GM12878 (cell line): ENCODE measurements at places on chromosomes 2 and 18. TPM values are rescaled to one million over a fixed set of nuclear protein-coding genes. Genes with fewer than 3 reads are reported as not detected.

Gene IMPACT
- 0.42 and 0.53 TPM in 2 replicates for polyA plus RNA-seq

Gene ABCG8
- not detected in 2 replicates for polyA plus RNA-seq

DNA sequence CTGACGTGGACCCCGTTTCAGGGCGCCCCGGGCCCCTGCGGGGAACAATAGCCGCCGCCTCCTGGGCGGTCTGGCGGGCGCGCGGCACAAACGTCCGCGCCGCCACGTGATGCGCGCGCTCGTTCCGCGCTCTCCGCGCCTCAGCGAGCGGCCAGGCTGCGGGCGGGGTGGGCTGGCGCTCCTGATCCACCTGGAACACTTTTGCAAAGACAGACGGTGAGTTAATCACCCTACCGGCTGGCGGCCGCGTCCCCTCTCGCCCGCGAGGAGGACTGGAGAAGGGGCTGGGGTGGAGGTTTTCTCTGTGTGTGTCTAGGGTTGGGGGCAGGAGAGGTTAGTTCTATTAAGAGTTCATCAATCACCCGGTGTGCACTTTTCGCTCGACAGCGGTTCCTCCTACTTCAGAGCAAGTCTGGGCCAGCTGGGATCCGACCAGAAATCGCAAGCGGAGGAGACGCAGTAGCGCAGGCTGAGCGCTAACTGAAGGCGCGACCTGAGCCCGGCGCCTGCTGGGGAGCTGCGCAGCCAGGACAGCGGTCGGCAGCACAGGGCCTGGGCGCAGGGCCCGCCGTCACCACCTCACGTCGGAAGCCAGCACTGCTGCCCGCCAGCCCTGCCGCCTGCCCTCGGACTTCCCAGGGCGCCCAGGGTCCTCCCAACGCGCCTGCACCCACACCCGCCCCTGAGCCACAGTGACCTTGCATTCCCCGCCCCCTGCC lies 10.3 kb upstream of the HOXD1 start:
- no peak for DNase-seq

DNA sequence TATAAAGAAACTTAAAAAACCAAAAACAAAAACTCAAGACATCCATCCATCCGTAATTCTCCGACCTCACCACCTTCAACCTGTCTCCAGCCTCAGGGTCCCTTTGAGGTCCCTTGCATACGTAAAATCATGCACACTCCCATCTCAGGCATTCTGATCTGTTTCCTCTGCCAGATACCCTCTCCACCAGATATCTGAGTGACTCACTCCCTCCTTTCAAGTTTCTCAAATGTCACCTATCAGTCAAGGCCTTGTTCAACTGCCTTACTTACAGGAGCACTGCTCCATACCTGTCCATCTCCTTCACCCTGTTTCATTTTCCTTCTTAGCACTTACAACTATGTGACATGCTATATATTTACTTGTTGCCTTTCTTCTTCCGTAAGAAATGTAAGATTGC lies 369.3 kb downstream of the NBAS start:
- no peak for DNase-seq

GRCh38 chr18:75132098-75132870 lies 76.7 kb downstream of the PTGR3 start:
- DNase-seq = no peak

DNA sequence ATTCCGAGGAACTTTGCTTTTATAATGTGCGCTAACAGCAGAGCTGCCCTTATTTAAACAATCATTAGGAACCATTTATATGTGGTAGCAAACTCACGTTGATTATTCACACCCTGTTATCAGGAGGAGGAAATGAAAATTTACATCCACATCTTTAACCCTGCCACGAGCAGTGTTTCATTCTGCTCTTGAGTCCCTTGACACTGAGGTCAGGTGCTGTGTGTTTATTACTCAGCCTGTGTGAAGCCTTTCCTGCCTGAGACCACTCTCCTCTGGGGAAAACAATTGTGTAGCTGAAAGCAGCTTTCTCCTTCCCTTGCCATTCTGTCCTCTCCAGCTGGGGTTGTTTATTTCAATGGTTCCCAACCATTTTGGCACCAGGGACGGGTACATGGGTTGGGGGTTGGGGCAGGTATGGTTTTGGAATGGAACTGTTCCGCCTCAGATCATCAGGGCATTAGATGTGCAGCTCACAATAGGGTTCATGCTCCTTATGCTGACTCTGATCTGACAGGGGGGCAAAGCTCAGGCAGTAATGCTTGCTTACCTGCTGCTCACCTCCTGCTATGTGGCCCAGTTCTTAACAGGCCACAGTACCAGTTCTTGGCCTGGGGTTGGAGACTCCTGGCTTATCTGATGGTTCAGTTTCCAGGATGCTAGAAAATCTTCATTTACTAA lies 651.1 kb downstream of the TDRD15 start:
- DNase-seq = no peak

GRCh38 chr2:217958884-217959225 lies 43.9 kb downstream of the TNS1 start:
- DNase-seq = no peak

DNA sequence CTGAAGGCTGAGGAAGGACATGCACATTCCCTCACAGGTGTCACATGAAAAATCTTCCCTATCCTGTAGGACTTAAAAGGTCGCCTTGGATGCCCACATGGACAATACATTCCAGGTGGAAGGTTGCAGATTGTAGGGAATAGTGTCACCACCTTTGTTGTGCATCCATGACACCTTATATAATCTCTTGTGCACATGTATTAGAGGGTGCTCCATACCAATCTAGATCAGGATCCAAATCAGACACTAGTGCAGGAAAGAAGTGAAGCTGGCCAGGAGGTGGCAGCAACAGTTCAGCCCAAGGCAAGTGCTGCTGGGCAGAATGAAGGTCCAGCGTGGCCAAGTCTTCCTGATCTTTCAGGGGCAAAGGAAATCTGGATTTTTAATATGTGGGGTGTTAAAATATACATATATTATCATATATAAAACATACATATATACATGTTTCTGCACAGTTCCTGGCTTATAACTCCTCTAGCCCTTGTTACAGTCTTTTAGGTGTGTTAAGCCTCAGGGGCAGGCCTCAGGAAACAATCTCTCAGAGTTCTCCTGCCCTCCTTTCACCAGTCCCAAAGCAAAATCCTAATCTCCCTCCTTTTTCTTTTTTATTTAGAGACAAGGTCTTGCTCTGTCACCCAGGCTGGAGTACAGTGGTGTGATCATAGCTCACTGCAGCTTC lies 16.6 kb downstream of the NIF3L1 start:
- DNase-seq = no peak

DNA sequence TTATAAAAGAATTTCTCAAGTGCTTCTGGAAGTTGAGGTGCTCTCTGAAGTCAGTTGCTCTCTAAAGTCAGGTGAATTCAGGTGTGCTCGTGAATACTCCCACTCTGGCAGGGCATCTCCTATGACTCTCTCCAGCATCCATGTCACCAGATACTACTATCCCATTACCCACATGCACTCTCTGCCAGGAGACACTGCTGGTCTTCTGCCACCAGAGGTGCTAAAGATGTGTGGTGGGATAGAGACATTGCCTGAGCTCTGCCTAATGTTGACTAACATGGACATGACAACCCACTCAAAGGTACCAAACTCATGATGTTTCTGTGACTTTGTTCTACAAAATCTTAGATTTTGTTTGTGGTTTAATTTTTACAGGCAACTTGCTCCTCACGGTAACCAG lies 106.4 kb upstream of the HNRNPA3 start:
- no peak for DNase-seq

DNA sequence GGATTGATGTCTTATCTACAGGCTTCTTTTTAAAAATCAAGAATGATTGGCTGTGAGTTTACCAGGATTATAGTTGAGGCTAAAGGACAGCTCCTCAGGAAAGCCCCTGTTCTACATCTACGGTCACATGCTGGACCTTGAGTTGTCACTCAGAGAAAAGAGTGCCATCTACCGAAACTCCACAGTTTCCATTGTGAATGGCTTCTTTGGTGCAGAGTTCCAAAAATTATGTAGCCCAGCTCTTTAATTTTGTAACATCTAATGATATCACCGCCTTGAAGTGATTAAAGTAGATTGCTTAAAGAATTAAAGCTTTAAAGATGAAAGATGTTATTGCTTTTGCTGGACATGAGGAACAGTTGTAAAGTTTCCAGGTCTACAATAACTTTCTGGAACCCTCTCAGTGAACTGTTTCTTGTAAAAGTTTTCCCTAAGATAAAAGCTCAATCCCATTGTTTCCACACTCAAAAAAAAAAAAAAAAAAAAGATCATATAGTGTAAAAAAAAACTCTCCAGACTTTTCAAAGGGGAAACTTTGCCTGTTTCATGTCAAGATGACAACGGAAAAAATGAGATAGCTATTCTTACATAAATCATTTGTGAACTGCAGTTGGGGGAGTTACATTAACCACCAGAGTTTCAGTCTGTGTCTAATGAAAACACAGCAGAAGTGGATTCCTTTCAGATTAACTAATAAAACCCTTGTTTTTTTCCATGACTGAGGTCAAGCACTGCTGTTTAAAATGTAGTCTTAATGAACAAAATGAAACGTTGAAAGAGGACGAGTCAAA lies 4.3 kb downstream of the COL3A1 start:
- DNase-seq = peak; percentile 23

- DNase-seq = no peak
Observed at GRCh38 chr18:46040747-46041104, 31.3 kb downstream of the PSTPIP2 start.

Gene ZNF532
- polyA plus RNA-seq = 0.63 and 0.76 TPM in 2 replicates

DNA sequence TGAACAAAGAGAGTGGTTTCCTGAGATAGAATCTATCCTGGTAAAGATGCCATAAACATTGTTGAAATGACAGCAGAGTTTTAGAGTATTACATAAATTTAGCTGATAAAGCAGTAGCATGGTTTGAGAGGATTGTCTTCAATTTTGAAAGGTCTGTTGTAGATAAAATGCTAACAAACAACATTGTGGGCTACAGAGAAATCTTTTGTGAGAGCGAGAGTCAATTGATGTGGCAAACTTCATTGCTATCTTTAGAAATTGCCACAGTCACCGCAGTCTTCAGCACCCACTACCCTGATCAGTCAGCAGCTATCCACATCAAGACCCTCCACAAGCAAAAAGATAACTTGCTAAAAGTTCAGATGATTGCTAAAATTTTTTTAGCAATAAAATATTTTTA lies 17.5 kb downstream of the VRK2 start:
- DNase-seq = no peak

Gene SIX3
- polyA plus RNA-seq = not detected in 2 replicates

- DNase-seq = no peak
Observed at GRCh38 chr18:48945953-48946217, 4.9 kb downstream of the SMAD7 start.

DNA sequence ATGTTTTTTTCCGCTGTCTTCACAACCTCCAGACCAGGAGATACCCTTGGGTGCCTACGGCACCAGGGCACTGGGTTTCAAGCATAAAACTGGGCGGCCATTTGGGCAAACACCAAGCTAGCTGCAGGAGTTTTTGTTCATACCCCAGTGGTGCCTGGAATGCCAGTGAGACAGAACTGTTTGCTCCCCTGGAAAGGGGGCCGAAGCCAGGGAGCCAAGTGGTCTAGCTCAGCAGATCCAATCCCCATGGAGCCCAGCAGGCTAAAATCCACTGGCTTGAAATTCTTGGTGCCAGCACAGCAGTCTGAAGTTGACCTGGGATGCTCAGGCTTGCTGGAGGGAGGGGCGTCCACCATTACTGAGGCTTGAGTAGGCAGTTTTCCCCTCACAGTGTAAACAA lies 265.3 kb upstream of the ZEB2 start:
- no peak for DNase-seq

GRCh38 chr2:71240794-71241193 lies 13.9 kb upstream of the PAIP2B start:
- no peak for DNase-seq

Gene PCARE
- not detected in 2 replicates for polyA plus RNA-seq

GRCh38 chr18:46623541-46623940 lies 33.5 kb downstream of the LOXHD1 start:
- DNase-seq = no peak

DNA sequence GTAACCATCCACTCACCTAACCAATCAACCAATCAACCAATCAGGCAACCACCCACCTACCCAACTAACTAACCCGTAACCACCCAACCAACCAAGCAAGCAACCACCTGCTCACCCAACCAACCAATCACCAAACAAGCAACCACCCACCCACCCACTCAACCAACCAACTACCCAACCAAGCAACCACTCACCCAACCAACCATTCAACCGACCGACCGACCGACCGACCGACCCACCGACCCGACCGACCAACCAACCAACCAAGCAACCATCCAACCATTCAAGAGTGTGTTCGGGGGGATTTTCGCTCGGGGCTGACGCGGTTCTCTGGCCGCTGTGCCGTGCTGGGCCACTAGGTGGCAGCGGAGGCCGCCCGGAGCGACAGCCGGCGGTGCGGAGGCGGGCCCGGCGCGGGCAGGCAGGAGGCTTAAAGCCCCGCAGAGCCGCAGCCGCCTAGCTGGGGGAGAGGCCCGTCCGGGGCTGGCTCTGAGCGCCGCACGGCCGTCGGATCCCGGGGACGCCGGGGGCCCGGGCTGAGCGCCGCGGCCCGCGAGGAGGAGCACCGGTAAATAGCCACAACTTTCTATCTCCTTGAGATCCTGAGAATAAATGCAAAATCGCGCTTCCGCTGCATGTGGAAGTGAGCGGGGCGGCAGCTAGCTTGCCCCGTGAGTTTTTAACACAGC lies at the start of gene MC5R:
TSS of gene MC5R (plus strand) at position 443 of the 689 bp plus-strand sequence. CDS start 1,617 bp downstream, outside the sequence.
- no peak for DNase-seq

- DNase-seq = no peak
Observed at GRCh38 chr2:133303150-133303549, 265.1 kb downstream of the NCKAP5 start.

DNA sequence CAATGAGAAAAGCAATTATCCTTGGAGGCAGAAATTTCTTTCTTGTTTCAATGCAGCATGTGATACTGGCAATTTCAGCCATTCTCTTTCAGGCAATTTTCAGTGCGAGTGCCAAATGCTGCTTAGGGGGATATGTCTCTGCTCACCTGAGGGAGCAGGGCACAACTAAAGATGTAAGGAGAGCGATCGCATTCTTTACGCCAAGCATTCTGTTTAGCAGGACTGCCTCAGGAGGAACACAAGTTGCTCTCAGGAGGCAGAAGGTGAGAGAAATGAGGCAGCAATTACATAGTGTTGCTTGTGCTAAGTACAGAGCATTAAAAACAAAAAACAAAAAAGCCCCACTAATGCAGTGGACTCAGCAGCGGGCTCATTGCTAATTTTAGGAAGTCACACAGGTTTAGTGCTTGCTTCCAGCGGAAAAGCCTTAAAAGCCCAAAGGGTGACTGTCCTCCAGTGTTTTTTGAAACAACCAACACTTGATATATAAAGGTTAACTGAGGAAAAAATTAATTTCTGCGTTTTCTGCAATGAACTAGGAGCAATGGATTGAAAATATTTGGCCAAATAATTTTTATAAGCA lies 116.9 kb downstream of the METTL8 start:
- DNase-seq = no peak

Gene TIGD1
- 6.6 and 6.8 TPM in 2 replicates for polyA plus RNA-seq

GRCh38 chr2:20224164-20224715 lies 690 bp downstream of the SDC1 start:
- no peak for DNase-seq

DNA sequence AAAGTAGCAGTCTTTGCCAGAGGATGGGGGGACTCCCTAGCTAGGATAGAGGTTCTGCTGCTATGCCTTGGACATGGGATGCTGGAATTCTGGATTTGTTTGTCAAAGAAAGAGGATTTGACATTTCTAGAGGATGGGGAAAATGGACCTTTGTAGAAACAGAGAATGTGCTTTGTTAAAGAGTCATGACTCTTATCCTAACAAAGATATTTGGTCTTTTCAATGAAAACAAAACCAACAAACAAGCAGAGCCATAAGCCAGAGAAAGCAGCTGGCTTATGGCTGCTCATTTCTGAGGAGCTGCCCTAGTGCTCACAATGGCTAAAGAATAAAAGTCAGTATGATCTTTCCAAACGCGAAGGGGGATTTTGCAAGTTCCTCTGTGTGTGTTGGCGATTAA lies 40.8 kb upstream of the MAPRE2 start:
- DNase-seq = no peak
